Ovary (tissue), 10 donors: ENCODE measurements at places on chromosomes 13 and 19. TPM values are rescaled to one million over a fixed set of nuclear protein-coding genes. Genes with fewer than 3 reads are reported as not detected.

The TRAPPC6A gene
- 15.9 TPM for total RNA-seq

The THSD1 gene
- total RNA-seq = 4.3 TPM

The CYP2S1 gene
- 0.52 TPM for total RNA-seq

The FGF9 gene
- total RNA-seq = 0.81 TPM

The CBARP gene
- 2.4 TPM for total RNA-seq

The SIGLEC10 gene
- total RNA-seq = 4.6 TPM

The DNAAF3 gene
- total RNA-seq = 34.8 TPM

The PTBP1 gene
- total RNA-seq = 73.4 TPM

The MARK4 gene
- 17.2 TPM for total RNA-seq

The BEST2 gene
- total RNA-seq = not detected

The TMEM86B gene
- total RNA-seq = 4.9 TPM

The ATP4A gene
- total RNA-seq = not detected

The SYNGR4 gene
- not detected for total RNA-seq

The JSRP1 gene
- 0.92 TPM for total RNA-seq

The ZNF491 gene
- total RNA-seq = 4.5 TPM

The PTPRH gene
- total RNA-seq = 1.2 TPM

The FUT2 gene
- 2.4 TPM for total RNA-seq

The SPACA4 gene
- not detected for total RNA-seq

The ZSCAN1 gene
- 0.78 TPM for total RNA-seq

The FOSB gene
- 122 TPM for total RNA-seq

The CYP2A7 gene
- 0.83 TPM for total RNA-seq

The KLK15 gene
- not detected for total RNA-seq
